CD8-positive, alpha-beta T cell (primary cell): ENCODE measurements at places on chromosomes 5 and 9. TPM values are rescaled to one million over a fixed set of nuclear protein-coding genes. Genes with fewer than 3 reads are reported as not detected.

FGF10 gene
- not detected for total RNA-seq

ZDHHC11B gene
- total RNA-seq, result 5.1 TPM

TNFAIP8 gene
- total RNA-seq, result 62.3 TPM

ARL14EPL gene
- total RNA-seq, result 0.44 TPM

CCDC192 gene
- total RNA-seq, result not detected
